Amniotic stem cell (primary cell): ENCODE measurements at places on chromosomes 5 and 9.

- DNase-seq, result no peak
Measured at GRCh38 chr9:21854594-21854993, 52.2 kb downstream of the MTAP start.

DNA sequence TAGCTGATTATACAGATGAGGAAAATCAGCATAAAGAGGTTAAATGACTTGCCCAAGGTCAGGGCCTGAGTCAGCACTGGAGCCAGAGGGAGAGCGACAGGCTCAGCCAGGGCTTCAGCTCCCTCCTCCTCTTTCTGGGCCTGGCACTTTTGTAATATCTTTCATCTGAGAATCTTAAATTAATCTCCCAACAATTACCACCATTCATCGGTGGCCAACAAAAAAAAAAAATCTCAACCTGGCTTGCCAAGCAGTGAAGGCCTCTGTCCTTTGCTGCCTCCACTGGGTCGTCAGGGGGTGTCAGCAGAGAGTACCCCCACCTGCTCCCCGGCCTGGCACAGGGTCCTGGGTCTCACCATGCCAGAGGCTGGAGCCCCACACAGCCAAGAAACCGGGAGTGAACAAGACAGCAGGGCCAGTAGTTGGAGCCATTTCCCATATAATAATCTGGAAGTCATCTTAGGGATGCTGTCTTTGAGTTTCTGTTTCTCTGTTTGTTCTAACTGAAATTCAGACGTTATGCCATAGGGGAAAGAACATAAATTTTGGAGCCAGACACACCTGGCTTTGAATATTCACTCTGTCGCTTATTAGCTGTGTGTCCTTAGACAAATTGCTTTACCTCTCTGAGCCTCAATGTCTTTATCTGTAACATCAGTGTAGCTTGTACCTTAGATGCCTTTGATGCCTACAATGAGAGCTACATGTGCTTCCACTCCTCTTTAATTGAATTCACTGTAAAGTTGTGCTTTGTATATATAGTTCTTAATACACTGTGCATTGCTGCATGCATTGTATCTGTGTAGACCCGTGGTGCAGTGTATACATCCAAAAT, 299.9 kb upstream of the MSX2 start:
- DNase-seq, result no peak

GRCh38 chr9:132027752-132028663, 51.7 kb downstream of the MED27 start:
- DNase-seq, result no peak

DNA sequence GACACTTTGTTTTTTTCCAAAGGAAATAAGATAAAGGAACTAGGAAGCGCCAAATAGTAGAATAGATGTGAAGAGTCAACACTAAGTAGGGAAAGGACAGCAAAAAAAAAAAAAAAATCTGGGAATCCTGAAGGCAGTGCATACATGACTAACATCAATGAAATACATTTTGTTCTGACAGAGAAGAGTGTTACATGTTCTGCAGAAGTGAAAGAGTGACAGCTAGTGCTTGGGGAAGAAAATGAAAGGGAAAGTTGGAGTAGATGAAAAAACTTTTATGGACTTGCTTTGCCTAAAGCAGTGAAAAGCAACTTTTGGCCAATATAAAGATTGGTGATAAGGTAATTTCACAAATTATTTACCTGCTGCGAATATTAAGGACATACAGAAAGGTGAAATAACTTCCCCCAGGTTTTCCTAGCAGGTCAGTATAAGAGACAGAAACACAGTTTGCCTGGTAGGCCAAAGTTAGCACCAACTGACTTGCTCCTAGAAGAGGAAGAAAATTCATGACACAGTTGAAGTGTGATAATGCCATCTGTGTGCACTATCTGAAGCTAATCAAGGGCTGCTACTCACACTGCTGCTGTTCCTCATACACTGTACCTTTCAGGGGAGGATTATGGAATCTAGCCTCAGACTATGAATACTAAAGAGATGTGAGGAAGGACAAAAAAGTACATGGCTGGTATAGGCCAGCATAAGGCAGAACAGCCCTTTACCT, 38.6 kb downstream of the RANBP6 start:
- DNase-seq, result no peak

DNA sequence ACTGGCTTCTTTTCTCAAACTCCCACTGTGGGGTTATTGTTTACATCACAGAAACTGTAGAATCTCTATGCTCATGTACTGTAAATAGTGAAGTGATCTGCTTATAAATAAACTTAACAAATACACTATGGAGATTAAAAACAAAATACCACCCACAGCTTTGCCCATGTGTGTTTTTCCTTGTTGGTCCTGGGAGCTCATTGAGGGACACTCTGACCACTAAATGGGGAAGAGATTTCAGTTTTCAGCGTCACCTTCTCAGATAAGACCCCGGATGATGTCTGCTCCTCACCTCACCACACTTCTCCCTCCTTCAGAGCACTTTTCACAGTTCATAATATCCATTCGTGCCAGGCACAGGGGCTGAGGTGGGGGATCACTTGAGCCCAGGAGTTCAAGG, 89.7 kb downstream of the PDE6A start:
- no peak for DNase-seq
